ENCODE measurements at places on chromosomes 1 and 21.

- no peak for DNase-seq
These were observed 33.8 kb downstream of the HHAT start for GRCh38 chr1:210362526-210362925.

DNA sequence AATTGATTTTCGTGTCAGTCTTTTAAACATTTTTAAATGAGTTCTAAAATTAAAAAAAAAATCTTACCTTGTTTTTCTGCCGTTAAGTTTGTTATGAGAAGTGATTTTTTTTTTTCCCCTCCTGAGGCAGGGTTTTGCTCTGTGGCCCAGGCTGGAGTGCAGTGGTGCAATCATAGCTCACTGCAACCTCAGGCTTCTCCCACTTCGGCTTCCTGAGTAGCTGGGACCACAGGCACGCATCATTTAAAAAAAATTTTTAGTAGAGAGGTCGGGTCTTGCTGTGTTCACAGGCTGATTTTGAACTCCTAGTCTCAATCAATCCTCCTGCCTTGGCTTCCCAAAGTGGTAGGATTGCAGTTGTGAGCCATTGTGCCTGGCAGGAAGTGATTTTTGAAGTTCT, 41.1 kb downstream of the MTR start:
- DNase-seq = no peak

GRCh38 chr1:90671251-90671650, 45.9 kb downstream of the BARHL2 start:
- no peak for DNase-seq

DNA sequence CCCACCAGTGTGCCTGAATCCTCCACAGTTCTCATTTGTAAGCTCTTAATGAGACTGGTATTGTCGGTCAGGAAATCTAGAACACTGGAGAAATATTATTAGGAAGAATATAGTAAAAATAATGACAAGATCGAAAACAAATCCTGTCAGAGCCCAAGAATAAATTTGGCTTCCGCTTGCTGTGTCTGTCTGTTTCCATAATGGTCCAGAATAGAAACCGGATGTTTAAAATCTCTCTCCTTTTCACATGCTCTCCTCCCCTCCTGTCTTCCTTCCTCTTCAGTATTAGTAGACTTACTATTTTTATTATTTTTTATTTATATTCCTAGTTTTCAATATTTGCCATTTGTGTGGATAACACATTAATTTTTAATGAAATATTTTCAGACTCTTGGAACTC, 187.7 kb downstream of the SDCCAG8 start:
- no peak for DNase-seq

DNA sequence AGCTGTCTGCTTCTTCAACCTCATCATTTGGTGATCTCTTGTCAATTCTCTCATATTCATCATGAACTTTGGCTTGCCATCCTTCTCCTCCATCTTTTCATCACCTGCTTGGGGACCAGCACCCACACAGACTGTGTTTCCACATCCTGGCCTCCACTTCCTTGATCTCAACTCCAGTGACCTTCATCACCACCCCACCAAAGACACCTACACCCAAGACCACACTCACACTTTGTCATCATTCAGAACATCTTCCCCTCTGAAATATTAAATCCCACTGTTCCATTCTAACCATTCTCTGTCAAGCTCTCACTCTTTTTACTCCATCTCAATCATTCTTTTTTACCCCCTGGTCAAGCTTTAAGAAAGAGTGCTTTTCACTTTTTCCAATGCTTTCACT, 115.5 kb upstream of the VAV3 start:
- DNase-seq = no peak

DNA sequence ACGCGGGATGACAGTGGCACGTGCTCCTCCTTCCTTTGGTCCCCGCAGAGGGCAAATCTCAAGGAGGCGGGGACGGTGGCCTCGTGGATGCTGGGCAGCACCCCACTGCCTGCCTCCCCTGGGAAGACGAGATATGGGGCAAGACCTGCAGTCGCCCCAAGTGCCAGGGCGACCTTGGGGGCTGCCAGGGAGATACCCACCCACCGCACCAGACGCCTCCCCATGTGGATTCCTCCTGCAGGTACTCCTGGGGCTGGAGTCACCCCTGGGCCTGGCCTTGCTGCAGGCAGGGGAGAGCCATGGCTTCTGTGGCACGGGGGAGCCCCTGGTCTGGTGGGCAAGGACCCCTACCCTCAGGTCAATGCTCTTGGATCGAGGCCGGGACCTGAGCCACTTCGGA, 5.9 kb upstream of the AURKAIP1 start:
- no peak for DNase-seq

- DNase-seq = no peak
These were observed 122.4 kb upstream of the PLXNA2 start for GRCh38 chr1:208366559-208366958.

DNA sequence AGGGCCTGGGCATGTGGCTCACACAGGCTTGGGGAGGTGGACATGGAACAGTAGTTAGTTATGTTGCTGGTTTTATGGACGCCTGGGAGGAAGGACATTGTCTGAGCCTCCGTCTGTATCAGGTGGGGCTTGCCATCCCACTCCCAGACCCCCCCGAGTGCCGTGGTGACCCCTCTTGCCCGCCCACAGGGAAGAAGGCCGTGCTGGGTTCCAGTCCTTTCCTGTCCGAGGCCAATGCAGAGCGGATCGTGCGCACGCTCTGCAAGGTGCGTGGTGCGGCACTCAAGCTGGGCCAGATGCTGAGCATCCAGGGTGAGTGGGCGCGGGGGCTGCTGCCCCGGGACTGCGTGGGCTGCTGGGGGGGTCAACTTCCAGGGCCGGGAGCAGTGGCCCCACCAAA, 41.7 kb downstream of the COQ8A start:
- DNase-seq = no peak

GRCh38 chr1:83500531-83500930, 498.4 kb downstream of the TTLL7 start:
- no peak for DNase-seq

DNA sequence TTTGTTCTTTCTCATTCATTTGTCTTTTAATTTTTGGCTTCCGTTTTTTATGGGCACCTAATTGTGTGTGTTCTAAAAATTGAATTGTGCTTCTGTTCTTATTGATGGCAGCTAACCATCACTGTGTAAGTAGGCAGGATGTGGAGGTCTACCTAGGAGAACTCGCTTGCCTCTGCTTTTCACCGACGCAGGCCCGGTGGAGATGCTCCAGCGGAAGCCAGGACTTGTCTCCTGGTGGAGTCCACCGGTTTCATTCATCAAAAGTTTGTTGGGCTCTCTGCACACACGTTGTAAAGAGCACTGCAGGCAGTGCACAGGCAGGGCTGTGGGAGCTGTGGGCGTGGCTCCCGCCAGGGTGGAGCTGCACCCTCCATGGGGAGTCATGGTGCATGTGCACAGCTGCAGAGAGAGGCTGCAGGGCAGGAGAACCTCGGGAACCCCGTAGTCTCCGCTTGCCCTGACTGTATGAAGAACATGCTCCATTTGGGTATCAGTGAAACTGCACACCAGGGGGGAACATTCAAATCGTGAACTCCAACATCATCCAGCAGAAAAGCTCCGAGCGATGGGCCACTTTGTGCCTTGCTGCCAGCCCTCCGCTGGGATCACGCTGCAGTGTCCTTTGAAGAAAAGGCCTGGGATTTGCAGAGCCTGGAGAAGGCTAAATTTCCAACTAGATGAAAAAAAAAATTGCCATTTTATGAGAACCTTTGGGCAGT, 6.0 kb upstream of the C1orf174 start:
- no peak for DNase-seq

DNA sequence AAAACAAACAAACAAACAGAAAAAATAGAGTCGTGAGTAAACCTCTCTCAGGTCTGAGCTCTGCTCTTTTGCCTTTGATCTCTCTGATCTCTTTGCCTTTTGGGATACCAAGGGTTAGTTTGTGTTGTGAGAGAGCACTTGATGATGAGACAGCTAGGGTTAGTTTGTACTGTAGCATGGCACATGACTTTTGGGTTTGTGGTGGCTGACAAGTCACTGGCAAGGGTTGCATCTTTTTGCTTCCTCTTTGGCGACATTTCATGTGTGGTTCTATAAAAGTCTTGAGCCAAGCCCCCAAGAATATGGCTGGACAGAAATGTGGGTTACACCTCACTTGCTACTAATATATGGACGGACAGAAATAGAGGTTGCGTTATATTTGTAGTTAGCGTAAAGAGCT, 60.5 kb downstream of the TESK2 start:
- no peak for DNase-seq

DNA sequence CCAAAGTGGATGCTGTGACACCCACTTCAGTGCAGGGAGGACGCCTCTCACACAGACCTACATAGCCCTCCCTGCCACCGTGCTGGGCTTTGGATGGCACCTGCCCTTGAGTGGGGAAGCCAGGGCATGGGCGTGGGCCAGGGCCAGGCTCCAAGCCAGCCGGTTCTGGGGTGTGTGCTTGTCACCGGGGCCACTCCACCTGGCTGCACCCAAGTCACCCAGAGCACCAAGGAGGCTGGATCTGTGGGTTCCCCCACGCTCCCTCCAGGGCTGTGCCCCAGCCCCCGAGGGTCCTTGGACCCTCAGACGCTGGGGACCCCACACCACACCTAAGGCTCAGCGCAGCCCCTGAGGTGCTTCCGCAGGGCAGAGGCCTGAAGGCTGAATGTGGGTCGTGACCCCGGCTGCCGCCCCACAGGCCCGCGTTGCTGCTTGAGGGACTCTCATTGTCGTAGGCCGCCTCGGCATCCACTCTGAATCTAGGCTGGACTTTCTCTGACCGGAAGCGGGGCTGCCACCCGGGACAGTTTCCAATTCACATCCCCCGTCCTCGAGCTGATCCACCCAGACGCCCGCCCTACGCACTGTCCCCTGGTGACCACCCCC, 1.5 kb downstream of the MXRA8 start:
- DNase-seq = no peak

DNA sequence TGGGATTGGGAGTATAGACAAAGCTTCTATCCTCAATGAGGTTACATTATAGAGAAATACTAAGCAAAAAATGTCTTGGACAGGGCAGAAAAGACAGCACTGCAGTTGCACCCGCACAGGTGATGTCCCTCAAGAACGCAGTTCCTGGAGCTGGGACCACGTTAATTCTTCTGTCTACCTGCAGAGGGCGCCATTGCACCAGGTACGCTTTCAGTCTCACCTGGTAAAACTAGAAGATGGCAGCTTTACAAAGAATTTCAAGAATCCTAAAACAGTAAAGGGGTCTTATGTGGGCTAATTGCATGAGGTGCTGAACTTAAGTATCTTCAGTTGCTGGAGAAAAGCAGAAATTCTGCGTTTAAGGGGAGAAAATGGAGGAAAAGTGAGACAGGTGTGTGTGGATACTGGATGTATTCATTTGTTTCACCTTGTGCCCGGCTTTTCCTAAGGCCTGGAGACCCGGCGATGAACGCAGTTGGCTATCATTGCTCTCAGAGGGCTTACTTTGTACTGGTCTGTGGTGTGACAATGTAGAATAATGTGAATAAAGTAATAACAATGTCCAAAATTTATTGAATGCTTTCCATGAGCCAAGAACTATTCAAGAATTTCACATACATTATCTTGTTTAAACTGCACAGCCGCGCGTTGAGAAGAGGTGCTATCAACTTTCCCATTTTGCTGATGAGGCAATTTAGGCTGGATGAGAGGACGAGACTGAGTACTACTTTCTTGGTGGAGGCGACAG, 276.3 kb upstream of the GREM2 start:
- no peak for DNase-seq

GRCh38 chr1:25031966-25032667, 102.0 kb upstream of the RUNX3 start:
- DNase-seq = no peak

- DNase-seq = no peak
These were observed 54.8 kb downstream of the RAB3GAP2 start for GRCh38 chr1:220217383-220217988.

DNA sequence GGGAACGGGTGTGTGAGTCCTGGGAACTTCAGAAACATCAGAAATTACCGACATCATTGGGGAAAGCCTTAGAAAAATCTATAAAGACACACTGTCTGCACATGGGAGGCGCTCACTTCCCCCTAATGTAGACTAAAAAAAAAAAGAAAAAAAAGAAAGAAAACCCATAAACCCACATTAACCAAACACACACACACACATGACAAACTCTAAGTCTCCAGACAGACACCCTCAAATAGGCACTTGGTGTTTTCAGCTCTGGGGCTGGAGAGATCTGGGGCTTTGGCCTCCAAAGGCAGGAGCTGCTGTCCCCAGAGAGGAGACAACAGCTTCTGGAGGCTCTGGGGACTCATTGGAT, 13.2 kb upstream of the SDHB start:
- DNase-seq = no peak

- DNase-seq = no peak
These were observed 285.0 kb downstream of the LRRC7 start for GRCh38 chr1:69852706-69853105.

DNA sequence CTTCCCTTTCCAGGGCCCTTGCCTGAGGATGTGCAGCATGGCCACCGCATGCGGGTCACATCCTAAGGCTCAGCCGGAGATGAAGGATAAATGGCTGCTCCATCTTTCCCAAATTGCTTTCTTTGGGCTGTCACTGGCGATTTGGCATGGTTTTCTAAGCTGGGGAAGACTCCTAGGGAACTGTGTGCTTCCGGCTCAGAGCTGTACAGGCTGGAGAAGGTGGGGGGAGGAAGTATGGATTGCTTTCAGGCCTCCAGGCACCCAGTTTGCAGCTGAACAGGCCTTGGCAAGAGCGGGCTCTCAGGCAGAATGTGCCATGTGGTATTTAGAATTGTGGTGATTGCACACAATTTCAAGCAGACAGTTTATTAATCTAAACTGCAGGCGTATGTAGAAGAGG, 48.9 kb downstream of the TMEM53 start:
- DNase-seq = no peak

GRCh38 chr21:15210235-15210678, 145.5 kb upstream of the NRIP1 start:
- DNase-seq = no peak

DNA sequence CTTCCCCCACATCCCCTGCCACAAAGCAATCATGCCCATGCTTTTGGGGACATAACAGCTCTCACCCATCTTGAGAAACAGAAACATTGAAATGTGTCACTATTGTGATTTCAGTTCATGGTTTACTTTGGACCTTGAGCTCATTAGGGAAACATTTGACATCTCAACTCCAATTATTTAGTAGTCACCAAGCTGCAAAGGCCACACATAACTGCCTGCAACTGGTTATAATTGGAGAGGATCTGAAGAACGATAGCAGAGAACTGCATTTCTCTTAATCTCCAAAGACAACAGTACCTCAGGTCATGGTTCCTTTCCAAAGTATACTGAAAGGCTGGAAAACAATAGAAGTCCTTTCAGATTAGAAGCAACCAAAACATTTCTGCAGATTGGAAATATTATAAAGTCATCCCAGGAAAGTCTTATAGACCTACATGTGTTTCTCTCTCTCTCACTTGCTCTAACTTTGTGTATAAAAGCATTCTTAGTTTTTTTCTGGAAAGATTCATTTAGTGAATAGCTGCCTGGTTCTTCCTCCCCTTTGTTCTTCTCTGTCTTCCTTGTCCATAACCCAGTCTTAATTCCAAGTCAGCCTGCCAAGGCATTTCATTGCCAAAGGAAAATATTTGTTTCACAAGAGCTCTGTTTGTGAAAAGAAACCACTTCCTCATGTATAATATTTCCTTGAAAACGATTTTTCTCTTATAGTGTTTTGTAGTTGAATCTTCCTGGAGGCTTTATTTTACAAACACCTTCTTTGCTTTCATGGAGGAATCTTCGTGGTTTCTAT, 426.8 kb downstream of the ADGRL2 start:
- DNase-seq = no peak

- DNase-seq = no peak
These were observed 14.3 kb downstream of the PROK1 start for GRCh38 chr1:110465038-110465813.

GRCh38 chr1:98044766-98045165, 123.9 kb upstream of the DPYD start:
- DNase-seq = no peak

Measured in stimulated activated CD8-positive, alpha-beta memory T cell treated with anti-CD3 and anti-CD28 coated beads, Interleukin-4, amount 100 ng/mL, for 1 hour (primary cell).